ENCODE measurements at places on chromosomes 2 and 18.
A peak's percentile ranks its signal among the peaks of the same experiment; 100 is the strongest.

DNA sequence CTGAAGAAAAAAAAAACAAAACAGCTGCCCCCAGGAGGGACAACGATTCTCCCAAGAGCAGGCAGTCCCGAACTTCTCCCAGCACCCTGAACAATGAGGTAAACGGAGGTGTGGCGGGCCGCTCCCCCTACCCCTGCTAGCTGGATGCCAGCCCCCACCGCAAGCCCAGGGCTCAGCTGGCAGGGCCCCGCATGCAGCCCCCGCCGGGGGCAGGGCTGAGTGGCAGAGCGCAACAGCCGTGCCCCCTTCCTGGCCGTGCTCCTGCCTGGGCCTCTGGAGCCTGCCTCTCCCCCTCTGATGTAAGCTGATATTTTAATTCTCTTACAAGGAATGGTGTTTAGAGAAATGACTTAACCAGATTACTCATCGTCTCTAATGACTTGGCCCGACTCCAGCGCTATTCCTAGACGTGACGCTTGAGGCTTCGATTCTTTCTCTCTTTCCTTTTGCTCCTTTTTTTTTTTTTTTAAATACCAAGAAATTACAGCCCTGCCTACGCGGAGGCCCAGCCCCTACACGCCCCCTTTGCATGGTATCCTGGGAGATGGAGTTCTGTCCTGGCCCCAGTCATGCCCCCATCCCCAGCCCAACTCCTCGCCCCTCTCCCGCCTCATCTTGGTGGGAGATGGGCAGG, 4.6 kb upstream of the ARID5A start:
- DNase-seq = peak; percentile 87

DNA sequence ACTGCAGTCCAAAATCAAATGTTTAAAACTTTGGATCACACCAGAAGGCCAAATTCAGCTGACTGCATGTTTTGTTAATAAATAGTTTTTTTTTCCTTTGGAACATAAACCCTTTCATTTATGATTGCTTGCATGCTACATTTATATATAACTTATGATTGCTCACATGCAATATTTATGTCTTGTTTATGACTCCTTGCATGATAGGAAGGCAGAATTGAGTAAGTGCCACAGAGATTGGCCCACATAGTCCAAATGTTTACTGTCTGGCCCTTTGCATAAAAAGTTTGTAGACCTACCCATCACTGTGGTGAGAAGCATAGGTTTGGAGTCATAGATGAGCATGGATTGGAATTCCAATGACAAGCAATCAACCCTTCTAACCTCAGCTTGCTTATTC, 30.8 kb downstream of the WDFY1 start:
- no peak for DNase-seq

DNA sequence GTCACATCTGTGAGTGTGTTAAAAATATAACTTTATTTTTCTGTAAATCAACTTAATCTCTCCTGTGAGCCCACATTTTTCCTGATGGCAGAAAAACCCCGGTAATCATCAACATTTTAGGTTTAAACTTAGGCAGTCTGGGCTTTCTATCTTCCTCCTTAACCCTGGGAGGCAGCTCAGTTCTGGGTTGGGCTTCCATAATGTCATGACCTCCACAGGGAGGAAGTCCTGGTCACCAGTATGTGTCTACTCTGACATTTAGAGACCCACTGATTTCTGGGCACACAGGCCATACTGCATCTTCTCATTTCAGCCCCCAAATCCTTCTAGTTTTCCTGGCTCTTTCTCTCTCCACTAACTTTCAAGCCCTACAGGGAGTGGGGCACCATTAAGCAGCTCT, 181.2 kb downstream of the DYSF start:
- no peak for DNase-seq

DNA sequence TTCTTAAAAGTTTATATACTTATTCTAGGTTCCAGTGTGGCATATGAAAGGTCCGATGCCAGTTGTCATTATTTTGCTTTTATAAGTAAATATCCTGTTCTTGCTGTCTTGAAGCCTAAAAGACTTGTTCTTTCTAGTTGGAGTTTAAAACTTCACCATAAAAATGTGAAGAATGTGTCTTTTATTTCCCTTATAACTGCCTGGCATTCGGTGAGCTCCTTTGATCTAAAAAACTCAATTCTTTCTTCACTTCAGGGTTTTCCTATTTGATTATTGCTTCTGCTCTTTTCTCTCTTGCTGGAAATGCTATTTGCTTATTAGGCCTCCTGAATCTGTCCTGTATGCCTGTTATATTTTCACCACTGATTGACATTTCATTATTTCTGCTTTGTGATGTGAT, 51.6 kb downstream of the TSPYL6 start:
- DNase-seq = no peak

DNA sequence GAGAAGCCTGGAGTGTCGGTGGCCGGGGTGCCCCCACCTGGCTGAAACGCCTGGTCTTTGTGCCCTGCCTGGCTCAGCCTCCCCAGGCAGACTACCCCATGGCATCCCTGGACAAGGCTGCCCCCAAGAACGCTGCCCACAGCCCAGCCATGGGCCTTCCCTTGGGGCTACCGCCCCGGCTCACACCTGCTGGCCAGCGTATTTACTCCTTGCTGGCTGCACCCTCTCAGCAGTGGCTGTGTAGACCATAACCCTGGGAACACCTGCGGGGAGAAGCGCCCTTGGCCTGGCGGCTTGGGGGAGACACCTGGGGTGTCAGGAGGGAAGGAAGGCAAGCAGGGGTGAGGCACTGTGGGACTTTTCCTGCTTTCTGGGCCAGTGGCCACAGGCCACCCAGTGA, 17.3 kb downstream of the CAPN10 start:
- no peak for DNase-seq

GRCh38 chr2:235054475-235054874, 102.7 kb downstream of the SH3BP4 start:
- peak; percentile 24 for DNase-seq

- DNase-seq = peak; percentile 58
Measured at GRCh38 chr2:149648282-149649030, 60.9 kb upstream of the MMADHC start.

DNA sequence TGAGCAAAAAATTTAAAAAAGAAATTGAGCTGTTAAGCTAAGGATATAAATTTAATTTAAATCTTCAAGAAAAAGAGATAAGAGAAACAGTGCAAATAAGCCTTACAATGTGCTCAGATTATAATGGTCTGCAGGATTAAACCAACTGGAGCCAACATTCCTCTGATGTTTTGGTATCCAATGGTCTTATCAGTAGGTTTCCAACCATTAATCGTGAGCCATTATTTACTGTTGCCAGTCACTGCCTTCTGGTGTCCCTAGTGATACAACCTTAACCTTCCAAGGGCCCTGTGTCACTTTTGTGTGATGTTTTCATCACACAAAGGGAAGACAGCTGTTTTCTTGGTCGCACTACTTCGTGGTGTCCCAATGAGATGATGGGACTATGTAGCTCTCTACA, 134.5 kb upstream of the CTAGE1 start:
- DNase-seq = no peak

DNA sequence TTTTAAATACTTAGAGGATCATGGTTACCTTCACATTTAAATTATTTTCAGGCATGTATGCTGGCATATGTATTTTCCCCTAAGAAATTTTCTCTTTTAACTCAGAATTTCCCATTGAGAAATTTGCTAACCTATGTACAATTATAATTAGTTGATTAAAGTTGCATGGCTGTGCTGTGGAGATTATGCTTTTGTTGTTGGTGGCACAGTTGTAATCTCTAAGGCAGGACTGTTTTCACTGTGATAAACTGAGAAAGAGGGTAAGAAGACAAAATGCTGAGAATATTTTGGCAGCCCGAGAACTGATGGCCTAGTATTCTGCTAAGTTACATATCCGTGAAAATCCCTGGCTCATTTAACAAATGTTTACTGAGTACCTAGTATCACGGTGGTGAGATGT, 1.4 kb downstream of the VRK2 start:
- no peak for DNase-seq

- no peak for DNase-seq
Measured at GRCh38 chr2:69353360-69353759, 33.7 kb downstream of the GFPT1 start.

GRCh38 chr2:45276914-45277313, 267.7 kb upstream of the SIX2 start:
- DNase-seq = no peak

GRCh38 chr2:235599596-235600338, 105.9 kb downstream of the AGAP1 start:
- no peak for DNase-seq

GRCh38 chr2:19078709-19079108, 279.7 kb downstream of the OSR1 start:
- no peak for DNase-seq

- no peak for DNase-seq
Measured at GRCh38 chr2:168200930-168201583, 46.3 kb downstream of the STK39 start.

DNA sequence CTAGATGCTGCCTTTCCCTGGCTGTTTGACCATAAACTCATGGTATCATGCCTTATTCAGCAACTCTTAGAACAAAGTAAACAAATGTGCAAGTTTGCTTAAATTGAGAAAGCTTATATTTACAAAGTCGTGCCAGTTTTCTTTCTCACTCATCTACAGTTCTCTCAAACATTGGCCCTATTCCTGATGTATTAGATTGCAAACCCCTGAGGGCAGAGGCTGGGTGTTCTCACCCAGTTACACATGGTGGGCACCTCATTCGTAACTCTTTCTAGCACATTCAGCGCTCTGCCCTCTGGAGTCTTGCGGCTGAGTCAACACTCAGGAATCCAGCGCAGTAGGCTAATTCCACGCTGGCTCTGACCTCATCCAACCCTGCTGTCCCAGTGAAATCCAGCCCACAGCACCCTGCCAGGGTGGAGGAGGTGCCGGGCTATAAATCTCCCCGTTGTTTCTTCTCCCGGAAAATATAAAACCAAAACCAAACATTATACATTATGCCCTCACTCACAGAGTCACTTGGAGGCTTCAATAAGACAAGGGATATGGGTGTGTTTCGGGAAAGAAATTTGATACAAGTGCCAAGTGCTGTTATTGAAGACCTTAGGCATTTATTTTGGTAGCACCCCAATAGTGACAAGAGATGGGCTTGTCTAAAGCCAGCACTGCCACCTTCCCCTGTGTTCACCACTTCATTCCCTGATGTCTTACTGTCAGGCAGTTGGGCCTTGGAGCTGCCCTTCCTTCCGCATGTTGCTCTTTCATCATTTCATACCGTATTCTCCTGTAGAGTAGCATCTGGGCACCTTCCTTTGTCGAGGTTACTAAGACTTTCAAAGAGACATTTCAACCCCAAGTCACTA, 287.4 kb downstream of the PRKCE start:
- peak; percentile 68 for DNase-seq

GRCh38 chr18:63216516-63217311, 102.9 kb downstream of the BCL2 start:
- DNase-seq = no peak

DNA sequence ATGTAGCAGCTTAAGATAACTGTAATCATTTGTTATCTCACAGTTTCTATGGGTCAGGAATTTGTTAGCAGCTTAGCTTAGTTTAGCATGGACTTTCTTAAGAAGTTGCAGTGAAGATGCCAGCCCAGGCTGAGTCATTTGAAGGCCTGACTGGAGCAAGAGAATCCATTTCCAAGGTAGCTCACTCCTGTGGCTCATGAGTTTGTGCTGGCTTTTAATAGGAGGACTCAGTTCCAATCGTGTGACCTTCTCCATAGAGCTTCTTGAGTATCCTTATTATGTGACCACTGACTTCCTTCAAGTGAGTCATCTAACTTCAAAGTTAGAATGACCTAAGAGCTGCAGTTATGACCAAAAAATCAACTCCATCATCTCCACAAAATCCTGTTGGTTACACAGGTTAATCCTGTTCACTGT, 1.4 kb downstream of the GPATCH11 start:
- DNase-seq = peak; percentile 56

GRCh38 chr2:10444463-10444862, 3.7 kb downstream of the ODC1 start:
- no peak for DNase-seq

DNA sequence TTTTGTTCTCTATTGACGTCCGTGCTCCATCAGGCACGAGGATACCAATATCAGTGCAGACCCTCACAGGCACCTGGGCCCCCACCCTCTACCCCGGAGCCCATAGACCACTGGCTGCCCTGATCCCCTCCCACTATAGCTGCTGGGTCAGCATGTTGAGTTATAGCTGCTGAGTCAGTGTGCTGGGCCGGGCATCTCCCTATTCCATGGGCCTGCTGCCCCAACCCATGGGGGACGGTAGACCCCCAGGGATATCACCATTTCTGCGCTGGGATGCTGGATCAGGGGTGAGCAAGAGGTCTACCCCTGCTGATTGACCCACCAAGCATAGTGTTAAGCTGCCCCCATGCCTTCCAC, 100.1 kb upstream of the ST3GAL5 start:
- no peak for DNase-seq

DNA sequence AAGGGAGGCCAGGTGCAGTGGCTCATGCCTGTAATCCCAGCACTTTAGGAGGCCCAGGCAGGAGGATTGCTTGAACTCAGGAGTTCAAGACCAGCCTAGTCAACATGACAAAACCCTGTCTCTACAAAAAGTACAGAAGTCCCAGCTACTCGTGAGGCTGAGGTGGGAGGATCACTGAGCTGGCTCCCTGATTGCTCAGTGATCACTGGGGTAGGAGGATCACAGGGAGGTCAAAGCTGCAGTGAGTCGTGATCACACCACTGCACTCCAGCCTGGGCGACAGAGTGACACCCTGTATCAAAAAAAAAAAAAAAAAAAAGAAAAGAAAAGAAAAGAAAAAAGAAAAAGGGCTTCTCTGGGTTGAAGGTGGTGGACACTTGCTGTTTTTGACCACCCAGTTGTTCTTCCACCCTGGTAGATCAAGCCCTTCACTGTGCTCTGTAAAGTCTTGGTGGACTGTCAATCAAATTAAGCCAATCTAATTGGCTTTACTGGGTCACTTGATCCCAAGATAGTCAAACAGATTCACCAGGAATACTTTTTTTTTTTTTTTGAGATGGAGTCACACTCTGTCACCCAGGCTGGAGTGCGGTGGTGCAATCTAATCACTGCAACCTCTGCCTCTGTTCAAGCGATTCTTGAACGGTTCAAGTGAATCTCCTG, 191.6 kb downstream of the AGPS start:
- DNase-seq = no peak

- no peak for DNase-seq
Measured at GRCh38 chr2:72573232-72573631, 252.6 kb downstream of the EXOC6B start.

- no peak for DNase-seq
Measured at GRCh38 chr18:3458952-3459853, 9.2 kb downstream of the TGIF1 start.

DNA sequence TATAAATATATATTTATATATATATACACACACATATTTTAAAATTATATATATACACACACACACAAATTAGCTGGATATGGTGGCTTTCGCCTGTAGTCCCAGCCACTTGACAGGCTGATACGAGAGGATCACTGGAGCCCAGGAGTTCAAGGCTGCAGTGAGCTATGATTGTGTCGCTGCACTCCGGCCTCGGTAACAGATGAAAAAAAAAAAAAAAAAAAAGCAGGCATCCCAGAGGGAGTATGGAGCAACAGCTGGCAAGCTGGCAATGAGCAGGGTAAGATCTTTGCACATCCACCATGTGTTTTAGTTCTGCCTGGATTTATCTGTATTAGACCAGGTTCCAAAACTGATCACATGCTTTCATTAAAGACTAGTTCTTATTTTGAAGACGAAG, 170.1 kb downstream of the MAP2 start:
- DNase-seq = no peak
